Activated CD4-positive, alpha-beta T cell treated with anti-CD3 and anti-CD28 coated beads, Interleukin-2, amount 50 U/mL, for 48 hours (primary cell): ENCODE measurements at places on chromosomes 16 and 17.

DNA sequence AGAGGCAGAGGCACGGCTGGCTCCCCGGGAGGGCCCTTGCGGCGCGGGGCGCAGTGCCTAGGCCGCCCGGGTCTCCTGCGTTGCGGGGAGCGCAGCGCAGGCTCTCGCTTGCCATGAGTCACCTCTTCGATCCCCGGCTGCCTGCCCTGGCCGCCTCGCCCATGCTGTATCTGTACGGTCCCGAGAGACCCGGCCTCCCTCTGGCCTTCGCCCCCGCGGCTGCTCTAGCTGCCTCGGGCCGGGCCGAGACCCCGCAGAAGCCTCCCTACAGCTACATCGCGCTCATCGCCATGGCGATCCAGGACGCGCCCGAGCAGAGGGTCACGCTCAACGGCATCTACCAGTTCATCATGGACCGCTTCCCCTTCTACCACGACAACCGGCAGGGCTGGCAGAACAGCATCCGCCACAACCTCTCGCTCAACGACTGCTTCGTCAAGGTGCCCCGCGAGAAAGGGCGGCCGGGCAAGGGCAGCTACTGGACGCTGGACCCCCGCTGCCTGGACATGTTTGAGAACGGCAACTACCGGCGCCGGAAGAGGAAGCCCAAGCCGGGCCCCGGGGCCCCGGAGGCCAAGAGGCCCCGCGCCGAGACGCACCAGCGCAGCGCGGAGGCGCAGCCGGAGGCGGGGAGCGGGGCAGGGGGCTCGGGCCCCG, 390 bp downstream of the FOXL1 start:
- no peak for DNase-seq

DNA sequence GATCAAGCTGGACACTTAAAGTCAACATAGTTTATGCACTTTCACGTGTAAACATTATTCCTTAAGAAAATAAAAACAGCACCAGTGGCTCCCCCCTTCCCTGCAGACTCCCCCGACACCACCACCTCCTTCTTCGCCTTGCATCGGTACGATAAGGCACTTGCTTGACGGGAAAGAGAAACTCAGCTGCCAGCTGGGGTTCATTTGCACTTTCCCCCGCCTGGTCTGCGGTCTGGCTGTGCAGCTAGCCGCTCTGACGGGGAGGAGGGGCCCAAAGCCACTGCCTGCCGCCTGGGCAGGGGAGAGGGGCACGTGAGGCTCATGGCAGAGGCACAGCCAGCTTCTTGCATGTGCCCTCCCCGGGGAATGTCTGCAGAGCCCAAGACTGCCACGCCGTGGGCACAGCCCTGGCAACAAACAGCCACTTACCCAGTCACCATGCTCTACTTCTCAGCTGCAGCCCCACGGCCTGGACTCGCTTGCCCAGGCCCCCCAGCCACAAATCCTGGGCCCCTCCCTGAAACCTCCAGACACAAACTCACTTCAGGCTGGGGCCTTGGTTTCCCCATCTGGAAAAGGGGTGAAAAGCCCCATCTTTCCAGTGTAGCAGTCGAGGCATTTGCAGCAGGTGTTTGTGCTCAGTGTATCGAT, 16.5 kb upstream of the PRM1 start:
- peak; percentile 75 for DNase-seq

GRCh38 chr16:4319454-4320421, 3.9 kb downstream of the GLIS2 start:
- peak; percentile 75 for DNase-seq

- peak; percentile 24 for DNase-seq
Measured at GRCh38 chr16:24253192-24253591, 2.9 kb upstream of the CACNG3 start.

DNA sequence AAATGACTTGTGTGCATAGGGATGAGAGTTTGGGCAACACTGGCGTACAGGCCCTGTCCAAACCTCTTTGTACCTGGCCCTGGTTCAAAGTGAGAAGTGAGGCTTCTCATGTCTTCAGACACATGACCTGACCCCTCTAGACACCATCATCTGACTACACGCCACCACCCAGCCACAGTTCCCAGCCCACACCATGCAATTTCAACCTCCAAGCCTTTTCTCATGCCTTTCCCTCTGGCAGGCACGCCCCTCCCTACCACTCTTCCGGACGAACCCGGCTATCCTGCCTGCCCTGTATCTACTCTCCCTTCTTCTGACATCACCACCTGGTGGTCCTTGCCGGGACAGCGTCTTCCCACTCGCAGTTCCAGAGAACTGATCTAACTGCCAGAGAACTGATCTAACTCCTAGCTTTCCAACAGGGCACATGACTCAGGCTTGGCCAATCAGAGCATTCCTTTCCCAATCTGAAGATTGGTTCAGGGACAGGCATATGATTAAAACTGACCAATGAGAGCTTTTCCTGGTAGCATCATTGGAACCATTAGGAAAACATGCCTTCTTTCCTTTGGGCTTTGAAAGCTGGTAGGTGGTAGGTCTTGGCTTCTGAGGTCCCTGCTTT, 27.1 kb upstream of the IL21R start:
- DNase-seq = peak; percentile 73

DNA sequence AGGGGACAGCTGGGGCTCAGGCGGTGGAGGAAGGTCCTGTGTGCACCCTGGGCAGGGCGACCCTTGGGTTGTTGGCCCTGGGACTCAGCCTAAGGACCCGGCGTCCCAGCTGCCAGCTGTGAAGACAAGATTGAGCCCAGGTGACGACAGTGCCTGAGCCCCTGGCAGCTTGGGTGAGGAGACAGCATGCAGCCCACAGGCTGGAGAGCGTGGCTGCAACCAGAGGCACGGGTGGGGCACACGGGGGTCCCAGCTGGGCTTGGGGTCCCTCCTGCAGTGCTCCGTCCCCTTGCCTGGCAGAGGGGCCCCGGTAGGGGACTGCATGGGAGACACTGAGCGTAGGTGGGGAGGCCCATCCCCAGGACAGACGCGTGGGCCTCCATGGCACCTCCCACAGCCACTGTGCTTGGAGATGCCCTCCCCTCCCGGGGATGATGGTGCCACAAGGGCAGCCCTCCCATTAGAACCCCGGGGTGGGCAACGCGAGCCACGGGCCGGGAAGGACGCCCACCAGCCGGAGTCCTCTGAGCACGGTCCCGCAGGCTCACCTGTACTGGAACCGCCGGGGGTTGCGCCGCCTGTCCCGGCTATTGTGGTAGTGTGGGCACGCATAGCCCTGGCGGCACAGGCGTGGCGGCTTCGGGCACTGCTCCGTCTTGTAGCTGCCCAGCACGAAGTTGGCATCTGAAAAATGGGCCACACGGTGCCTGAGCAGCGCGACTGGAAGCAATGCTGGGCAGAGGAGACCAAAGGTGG, 15.5 kb downstream of the UNKL start:
- DNase-seq = no peak

DNA sequence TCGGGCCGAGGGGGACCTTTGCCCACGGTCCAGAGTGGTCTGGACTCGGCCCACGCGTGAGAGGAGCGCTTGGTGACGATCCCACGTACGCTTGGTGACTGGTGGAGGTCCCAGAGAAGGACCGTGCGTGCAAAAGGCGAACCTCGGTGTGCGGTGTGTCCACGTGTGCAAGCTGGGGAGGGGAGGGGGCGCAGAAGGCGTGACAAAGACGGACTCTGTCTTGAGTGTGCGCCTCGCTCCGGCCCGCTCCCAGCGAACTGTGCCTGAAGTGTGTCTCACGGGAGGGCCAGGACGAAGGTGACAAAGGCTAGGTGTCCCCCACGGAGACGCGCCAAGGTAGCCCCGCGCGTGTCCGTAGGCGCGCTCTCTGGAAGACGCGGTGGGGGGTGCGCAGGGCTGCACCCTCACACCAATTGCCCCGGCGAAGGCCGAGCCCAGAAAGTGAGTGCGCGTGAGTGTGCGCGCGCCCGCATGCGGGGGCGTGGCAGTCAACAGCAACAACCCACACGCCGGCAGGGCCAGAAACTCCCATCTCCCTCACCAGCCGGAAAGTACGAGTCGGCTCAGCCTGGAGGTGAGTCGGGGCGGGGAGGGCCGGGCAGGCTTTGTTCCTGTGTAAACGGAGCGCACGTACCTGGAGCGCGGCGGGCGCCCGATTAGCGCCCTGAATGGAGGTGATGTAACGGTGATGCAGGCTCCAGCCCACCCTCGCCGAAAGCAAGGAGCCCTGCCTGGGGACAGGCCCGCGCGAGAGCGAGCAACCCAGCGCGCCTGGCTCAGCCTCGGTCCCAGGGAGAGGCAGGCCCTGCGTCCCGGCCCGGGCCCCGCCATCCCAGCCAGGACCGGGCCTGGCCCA, at the start of gene GPRC5C:
Gene GPRC5C, plus strand, starts transcription at position 521 of the 856 bp plus-strand sequence. CDS start 7,689 bp downstream, outside the sequence.
- peak; percentile 65 for DNase-seq
